Myocyte (in vitro differentiated cells): ENCODE measurements at places on chromosomes 11 and 22. TPM values are rescaled to one million over a fixed set of nuclear protein-coding genes. Genes with fewer than 3 reads are reported as not detected.

DNA sequence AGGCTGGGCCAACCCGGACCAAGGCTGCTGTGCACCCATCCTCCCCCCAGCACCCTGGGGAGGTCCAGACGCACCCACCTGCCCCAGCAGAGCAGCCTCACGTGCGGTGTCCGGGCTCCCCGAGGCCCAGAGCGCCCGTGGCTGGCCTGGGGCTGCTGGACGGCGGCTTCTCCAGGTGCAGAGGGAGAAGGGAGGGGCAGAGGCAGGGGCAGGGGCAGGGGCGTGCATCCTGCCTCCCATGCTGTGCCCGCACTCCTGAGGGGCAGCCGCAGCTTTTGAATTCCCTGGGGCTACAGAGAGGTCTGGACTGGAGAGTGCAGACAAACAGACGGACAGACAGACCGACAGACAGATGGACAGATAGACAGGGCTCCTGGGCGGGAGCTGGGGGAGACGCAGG, 83.6 kb upstream of the PRR5 start:
- DNase-seq = no peak

DNA sequence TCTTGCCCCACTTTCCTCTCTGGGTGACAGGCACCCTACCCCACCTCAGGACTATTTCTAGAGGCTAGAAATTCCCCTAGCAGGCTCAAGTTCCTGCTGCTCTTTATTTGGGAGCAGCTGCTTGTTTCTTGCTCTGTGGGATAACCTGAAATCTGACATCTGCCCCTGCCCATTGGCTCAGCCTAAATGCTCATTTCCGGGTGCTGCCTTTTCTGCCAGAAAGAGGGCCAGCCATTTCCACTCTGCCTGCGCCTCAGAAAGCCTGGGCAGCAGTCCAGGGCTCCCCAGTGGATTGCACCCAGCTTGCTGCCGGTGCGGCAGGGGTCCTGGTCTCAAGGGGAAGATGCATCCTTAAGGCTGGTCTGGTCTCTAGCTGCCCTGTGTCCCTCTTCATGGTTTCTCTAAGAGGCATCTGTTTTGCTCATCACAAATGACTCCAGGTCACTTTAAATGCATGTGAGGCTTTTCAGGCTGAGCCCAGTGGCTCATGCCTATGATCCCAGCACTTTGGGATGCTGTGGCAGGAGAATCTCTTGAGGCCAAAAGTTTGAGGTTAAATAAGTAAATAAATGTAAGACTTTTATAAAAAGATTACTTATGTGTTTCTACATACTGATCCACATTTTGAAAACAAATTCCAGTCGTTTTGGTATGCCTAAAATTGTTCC, 10.3 kb upstream of the PNPLA5 start:
- peak; percentile 94 for DNase-seq

Gene OR8G1
- total RNA-seq = not detected in 2 replicates

GRCh38 chr11:14380125-14380936, 21.3 kb upstream of the RRAS2 start:
- DNase-seq = no peak

DNA sequence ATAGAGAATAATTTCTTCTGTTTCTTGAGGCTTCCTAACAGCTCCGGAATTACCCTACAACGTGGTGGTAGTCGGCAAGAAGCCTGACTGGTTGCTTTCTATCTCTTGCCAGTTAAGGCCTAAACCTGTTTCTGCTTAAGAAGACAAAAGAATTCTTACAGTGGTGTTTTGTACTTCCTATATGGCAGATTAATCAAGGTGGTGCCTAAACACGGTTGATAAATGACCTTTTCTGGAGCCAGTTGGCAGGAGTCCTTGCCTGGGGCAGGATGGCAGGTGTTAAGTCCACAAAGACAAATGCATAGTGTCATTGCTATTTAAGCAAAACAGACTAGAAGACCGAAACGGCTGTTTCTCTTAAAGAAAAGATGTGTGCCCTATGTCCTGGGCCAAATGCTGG, 9.9 kb downstream of the GVQW3 start:
- DNase-seq = peak; percentile 9

DNA sequence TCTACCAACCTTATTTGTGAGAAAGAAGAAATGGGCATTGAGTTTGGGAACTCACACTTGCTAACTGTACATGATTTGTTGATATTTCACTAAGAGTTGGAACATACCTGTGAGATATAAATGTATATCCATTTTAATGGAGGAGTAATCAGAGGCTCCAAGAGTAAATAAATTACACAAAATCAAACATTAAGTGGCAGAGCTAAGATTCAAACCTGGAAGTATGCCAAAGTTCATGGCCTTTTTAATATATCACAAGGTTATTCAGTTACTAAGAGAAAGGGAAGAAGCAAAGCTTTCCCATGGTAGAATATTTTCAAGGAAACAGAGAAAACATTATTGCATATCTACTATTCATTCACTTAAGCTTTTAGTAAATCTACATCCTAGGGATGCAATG, 1641.1 kb downstream of the FAM181B start:
- no peak for DNase-seq

- DNase-seq = no peak
These were observed 889.1 kb downstream of the OPCML start for GRCh38 chr11:132643239-132643638.

DNA sequence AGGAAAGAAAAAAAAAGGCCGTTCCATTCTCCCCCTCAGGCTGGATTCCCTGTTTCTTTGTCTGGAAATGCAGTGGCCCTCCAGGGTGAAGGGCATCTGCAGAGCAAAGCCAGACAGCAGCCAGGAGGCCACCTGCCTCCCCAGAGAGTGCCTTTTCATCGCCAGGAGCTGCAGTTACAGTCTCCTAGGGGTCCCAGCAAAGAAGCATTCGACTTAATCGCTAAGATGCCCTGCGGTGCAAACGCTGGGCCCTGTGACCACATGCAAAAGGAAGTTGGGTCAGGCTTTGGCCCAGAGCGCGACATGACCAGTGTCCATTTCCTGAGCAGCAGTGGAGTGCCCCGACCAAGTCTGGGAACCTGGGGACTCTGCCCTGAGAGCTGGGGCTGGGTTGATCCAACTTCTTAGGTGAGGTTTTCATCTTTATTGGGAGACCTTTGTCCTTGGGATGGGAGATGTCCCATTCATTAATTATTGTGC, 304.6 kb downstream of the OPCML start:
- no peak for DNase-seq
